ENCODE measurements at places on chromosomes 4 and X.

DNA sequence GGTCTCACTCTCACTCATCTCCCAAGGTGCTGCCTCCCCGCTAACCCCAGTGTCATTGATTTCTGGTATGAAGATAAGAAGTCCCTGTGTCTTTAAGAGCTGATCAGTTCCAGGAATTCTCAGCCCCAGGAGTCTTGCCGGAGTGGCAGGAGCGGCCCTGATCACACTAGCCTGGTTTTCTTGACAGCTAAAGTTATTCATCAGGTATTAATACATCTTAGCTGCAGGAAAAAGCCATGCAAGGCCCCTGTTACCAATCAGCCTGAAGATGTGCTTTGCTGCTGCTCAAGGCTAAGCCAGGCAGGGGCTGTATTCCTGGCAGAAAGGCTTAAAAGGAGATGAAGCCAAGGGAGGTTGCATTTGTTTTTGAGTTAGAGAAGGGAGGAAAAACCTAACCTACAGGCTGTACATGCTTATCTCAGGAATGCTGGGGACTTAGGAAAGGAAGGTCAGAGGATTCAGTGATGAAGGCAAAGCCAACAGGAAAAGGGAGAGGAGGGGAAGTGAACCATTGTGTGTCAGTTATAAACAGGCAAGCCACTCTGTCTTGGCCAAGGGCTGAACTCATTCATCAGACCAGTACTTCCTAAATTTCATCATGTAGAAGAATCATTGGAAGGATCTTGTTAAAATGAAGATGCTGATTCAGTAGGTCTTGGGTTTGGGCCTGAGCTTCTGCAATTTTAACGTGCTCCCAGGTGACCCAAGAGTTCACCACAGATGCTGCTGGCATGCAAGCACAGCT is 8.6 kb downstream of the SRPX start:
- peak; percentile 36 for DNase-seq

DNA sequence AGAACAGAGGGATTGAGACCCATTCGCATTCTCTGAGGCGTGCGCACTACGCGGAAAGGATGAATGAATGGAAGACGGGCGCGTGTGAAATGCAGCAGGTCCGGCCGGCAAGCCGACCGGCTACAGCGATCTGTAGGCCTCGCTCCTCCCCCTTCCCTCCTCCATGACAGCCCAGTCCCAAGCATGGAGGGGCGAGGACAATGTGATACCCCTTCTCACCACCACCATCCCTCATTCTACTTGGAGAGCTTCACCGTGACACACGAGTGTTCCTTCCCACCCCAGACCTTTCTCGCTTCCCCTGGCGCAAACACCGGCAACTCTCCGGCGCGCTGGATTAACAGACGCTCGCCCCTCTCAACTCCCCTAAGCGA is 815 bp downstream of the EIF4E start:
- DNase-seq = peak; percentile 81

- peak; percentile 61 for DNase-seq
Observed at GRCh38 chr4:88697588-88698329, at the start of gene NAP1L5. NAP1L5 (minus strand) TSS chr4:88697829; CDS start chr4:88697754, 75 bp downstream.

GRCh38 chr4:68316193-68316969 is 33.5 kb downstream of the YTHDC1 start:
- no peak for DNase-seq

DNA sequence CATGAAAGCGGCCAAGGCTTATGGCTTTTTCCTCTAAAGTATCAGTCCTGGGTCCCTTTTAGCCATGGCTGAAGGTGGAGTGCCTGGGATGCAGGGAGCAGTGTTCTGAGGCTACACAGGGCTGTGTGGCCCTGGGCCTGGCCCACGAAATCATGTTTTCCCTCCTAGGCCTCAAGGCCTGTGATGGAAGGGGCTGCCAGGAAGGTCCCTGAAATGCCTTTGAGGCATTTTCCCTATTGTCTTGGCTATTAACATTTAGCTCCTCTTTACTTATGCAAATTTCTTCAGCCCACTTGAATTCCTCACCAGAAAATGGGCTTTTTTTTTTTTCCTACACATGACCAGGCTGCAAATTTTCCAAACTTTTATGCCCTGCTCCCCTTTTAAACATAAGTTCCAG is 657.0 kb downstream of the DACH2 start:
- DNase-seq = no peak

GRCh38 chr4:88659055-88659889 is 38.4 kb downstream of the NAP1L5 start:
- DNase-seq = peak; percentile 40

GRCh38 chr4:168362025-168362401 is 43.5 kb upstream of the DDX60 start:
- DNase-seq = no peak

DNA sequence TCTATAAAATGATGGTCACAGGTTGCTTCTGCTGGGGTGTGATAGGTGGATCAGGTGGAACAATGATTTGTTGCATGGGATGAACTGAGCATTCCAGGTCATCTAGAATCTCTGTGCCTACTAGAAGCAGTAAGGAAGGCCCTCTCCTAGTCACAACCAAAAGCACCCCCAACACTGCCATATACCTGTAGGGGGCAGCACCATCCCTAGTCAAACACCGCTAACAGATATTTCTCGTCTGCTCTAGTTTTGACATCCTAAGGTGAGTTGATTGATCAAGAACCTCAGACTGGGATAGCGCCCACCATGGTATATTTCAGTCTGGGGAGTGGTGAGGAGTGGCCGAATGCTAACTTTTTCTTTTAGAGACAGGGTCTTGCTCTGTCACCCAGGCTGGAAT is 160.2 kb downstream of the NHS start:
- no peak for DNase-seq

- DNase-seq = no peak
Observed at GRCh38 chr4:171561419-171561818, 251.8 kb upstream of the GALNTL6 start.

GRCh38 chrX:41045960-41046567 is 39.2 kb upstream of the USP9X start:
- DNase-seq = no peak

DNA sequence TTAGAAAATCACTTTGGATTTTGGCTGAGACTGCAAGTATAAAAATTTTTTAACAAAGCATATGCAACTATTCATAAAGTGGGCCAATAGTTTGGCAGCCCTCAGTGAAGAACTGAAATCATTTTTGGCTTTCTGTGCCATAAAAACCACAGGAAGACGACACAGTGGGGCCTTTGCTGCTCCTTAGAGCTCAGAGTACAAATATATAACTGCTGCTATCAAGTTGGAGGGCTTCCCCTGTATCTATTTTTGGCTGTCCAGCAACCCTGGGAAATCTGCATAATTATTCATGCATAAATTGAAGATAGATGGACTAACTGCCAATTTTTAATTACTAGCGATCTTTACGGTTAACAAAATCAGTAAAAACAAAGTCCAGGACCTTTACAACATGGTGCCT is 51.5 kb upstream of the FTHL17 start:
- DNase-seq = no peak

DNA sequence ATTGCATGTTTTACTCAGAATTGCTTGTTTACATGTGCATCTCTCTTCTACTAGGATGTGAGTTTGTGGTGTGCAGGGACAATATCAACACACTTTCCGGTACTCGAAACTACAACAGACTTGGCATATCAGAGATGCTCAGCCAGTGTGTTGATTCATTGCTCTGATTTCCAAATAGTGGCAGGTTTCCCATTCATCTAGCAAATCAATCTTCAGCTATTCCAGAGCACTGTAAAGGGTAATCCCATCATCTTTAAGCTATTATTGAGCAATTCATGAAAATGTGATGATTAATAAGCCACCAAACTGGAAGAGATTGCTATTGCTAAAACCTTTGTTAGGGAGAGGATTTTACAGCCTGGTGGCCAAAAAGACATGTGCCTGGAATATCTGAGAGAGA is 574.2 kb upstream of the CPEB2 start:
- no peak for DNase-seq

DNA sequence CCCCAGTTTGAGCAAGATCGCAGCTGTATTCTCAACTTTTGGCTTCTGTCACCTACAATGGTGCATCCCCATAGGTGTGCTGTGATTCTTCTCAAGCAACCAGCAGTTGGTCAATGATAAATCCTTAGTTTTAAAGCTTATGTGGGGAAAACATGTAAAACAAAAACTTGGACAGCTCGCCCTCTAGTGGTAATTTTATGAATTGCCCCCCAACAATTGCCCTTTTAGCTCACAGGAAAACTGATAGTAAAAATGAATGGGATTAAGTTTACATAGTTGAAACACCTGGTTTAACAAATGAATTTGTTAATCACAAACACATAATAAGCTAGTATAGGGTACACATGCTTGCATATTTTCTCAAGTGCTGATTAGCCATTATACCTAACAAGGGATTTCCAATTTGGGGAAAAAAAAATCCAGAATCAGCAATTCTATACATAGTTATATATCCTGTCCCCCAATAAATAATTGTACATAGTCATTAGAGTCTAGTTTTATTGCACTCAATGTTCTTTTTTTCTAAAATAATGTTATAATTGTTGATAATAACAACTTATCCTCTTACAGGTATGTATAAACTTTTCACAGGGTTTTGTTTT is 30.1 kb downstream of the TEX13A start:
- DNase-seq = peak; percentile 35

GRCh38 chrX:119008110-119008744 is 33.8 kb downstream of the LONRF3 start:
- peak; percentile 34 for DNase-seq

GRCh38 chr4:80069837-80070731 is 2.9 kb downstream of the ANTXR2 start:
- no peak for DNase-seq

- no peak for DNase-seq
Observed at GRCh38 chr4:185272245-185272644, 62.8 kb downstream of the SNX25 start.

DNA sequence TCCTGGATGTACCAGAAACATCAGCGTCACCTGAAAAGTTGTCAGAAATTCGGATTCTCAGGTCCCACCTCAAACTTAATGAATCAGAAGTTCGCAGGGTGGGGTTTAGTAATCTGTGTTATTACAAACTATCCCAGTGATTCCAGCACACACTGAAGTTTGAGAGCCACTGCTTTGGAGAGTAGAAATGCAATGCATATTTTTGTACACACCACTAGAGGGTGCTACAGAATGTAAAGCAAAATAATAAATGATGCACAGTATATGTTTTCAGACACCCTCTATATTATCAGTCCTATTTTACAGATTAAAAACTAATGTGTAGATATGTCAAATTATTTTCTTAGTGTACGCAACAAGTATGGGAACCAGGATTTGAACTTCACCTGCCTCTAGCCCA is 2.4 kb upstream of the MORF4L2 start:
- DNase-seq = peak; percentile 15

DNA sequence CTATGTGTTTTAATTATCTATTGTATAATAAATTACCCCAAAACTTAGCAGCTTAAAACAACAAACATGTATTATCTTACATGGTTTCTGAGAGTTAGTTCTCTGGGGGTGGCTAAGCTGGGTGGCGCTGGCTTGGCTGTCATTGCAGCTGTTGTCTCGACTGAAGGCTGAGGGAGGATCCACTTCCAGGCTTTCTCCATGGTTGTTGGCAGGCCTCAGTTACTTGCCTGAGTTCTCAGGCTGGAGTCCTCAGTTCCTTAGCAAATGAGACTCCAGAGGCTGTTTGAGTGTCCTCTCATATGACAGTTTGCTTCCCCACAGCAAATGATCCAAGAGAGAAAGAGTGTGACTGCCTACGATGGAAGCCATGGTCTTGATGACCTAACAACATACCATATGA is 23.5 kb upstream of the GALNT7 start:
- no peak for DNase-seq

DNA sequence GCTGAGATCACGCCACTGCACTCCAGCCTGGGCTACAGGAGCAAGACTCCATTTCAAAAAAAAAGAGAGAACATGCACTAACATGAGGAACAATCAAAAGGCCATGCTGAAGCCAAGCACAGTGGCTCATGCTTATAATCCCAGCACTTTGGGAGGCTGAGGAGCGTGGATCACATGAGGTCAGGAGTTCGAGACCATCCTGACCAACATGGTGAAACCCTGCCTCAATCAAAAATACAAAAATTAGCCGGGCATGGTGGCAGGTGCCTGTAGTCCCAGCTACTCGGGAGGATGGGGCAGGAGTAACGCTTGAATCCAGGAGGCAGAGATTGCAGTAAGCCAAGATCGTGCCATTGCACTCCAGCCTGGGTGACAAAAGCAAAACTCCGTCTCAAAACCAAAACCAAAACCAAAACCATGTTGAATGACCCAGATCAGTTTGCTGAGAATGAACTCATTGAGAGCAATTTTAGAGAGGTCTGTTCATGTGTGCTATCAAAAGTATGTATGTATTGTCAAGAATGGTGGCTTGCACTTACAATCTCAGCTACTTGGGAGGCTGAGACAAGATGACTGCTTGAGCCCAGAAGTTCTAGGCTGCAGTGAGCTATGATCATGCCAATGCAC is 44.8 kb downstream of the PDS5A start:
- no peak for DNase-seq

GRCh38 chr4:53595204-53595603 is 3.9 kb upstream of the LNX1 start:
- no peak for DNase-seq

- DNase-seq = no peak
Observed at GRCh38 chrX:11755724-11756123, 2.3 kb upstream of the MSL3 start.

DNA sequence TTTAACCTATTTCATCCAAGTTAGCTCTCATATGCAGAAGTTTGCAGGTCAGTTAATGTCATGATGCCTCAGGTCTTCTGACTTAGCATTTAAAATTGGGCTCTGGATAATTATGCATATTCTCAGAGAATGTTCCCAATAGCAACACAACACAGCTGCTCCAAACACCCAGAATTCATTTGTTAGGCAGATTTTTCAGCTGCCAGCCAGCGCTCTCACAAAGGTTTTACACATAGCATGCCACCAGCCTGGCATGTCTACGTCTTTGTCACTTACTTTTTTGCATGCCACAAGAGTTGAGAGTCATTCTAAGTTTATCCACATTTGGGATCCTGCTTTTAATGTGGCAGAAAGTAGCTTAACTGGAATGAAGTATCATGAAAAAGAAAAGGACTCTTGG is 84.8 kb downstream of the LIMCH1 start:
- DNase-seq = no peak

- DNase-seq = no peak
Observed at GRCh38 chr4:122118243-122118642, 33.9 kb upstream of the BLTP1 start.

- DNase-seq = no peak
Observed at GRCh38 chrX:10800796-10801195, 180.4 kb upstream of the MID1 start.

GRCh38 chr4:36757580-36758311 is 476.3 kb downstream of the DTHD1 start:
- DNase-seq = no peak

GRCh38 chr4:45438047-45438446 is 685.8 kb downstream of the GABRG1 start:
- DNase-seq = no peak

GRCh38 chrX:17104433-17104832 is 158.0 kb downstream of the REPS2 start:
- DNase-seq = no peak

GRCh38 chr4:154490234-154490582 is 1.4 kb downstream of the DCHS2 start:
- DNase-seq = no peak

DNA sequence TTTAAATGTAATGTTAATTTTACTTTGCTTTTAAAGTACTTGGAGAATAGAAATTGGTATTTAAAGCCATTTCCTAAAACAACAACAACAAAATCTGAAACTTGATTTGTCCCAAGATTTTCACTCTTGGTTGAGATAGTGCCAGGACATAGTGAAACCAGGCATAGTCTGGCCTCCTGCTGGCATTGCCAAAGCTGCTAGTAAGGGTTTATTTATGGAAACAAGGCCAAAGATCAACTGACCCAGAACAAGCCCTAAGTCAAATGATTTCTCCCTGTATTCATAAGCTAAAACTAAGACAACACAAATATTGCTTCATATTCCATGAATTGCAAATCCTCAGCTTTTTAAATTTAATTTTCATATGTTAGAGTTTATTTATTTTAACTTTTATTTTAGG is 227.5 kb upstream of the FGF13 start:
- DNase-seq = no peak
